ENCODE measurements at places on chromosomes 1 and 21.

- DNase-seq: no peak
These were observed 344.6 kb upstream of the LYPLAL1 start for GRCh38 chr1:218829097-218829496.

DNA sequence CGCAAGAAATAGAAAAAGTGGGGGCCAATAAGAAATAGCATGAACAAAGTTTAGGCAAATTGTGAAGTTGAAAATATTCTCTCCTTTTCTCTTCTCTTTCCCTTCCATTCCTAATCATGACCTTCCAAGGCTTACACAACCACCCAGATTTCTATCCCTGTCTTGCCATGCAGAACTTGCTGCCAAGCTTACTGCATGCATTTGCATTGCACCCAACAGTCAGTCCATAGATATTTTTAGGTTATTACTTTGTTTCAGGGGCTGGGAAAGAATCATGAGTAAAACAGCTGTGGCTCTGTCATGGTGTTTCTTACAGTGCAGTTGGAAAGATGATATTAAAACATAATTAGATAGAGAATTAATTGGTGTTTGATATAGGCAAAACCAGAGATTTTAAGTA, 219.4 kb downstream of the PTGER3 start:
- no peak for DNase-seq

DNA sequence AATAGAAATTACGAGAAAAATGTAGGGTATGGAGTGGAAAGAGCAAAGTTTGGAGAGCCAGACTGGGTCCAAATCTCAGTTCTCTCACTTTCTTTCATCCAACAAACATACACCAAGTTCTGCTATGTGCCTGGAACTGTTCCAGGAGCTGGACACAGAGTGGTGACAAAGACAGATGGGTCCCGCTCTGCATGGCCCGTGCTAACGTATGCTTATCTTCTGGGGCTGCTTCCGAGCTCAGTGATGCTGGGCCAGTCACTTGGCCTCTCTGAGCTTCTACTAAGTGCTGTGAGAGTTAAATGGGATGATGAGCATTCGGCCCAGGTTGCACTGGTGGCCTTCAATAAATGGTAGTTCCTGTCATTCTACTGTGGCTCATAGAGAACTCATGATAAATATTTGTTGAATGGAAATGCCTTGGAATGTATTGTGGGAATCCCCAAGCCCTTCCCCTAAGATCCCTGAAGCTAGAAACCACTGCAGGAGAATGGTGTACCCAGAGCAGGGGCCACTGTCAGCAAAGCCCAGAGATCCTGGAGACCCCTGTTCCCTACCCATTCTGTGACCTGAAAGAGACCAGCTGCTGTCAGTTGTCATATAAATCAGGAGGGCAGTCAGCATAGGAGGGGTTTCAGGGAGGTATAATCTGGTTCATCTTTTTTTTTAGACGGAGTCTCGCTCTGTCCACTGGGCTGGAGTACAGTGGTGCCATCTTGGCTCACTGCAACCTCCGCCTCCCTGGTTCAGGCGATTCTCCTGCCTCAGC, 3.8 kb downstream of the LEMD1 start:
- no peak for DNase-seq

DNA sequence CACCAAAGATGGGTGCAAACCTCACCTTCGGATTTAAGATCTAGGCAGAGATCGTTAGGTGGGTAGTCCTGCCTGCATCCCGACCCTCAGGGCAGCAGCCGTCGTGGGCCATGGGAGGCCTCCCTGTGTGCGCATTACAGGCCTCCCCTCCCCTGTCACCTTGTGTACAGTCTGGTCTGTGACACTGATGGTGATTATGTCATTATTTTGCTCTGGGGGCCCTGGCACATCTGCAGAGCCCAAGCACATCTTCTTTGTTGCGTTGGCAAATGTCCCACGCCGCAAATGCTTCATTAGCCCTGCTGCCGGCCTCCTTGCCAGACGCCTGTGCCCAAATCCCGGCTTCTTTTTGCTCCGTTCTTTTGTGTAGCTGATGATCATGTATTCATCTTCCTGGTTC, 31.7 kb downstream of the PROX1 start:
- no peak for DNase-seq

DNA sequence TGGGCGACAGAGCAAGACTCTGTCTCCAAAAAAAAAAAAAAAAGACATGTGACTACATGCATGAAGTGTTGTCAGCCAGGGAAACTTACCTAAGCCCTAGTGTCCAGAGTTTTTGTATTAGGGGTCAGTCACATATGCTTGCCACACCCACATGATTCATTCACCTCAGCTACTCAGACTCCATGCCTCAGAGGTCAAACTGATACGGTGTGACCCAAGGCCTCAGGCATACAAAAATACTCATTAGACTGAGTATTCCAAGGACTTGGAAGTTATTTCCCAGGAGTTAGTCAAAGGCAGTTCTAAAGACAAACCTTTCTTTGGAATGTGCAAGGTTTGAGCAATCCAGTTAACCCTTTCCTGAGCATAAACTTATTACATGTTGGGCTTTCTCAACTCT, 6.3 kb upstream of the TRIM33 start:
- no peak for DNase-seq

DNA sequence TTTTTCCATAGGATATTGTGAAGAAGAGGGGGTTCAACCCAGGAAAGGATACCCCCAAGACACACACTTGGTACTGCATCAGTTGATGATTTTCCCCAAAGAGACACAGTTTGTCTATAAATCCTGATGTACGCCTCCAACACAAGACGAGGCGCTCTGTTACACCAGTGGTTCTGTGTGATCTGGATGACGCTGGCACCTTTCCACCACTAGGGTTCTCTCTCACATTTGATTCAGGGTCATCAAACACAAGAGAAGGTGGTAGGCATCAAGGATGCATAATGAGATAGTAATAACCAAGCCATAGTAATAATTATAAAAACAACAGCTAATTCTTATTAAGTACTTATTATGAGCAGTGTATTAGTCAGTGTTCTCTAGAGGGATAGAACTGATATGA, 508.8 kb upstream of the ZP4 start:
- no peak for DNase-seq

DNA sequence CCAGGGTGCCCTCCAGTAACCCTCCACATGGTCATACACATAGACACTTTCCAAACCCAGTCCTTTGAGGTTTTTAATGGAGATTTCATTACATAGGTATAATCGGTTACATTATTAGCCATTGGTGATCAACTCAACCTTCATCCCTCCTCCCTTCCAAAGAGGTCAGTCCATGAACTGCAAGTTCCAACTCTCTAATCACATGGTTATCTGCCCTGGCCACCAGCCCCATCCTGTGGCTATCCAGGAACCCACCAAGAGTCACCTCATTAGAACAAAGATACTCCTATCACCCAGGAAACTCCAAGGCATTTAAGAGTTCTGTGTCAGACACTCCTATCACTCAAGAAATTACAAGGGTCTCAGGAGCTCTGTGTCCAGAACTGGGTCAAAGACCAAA, 12.2 kb downstream of the ATP1A4 start:
- no peak for DNase-seq

DNA sequence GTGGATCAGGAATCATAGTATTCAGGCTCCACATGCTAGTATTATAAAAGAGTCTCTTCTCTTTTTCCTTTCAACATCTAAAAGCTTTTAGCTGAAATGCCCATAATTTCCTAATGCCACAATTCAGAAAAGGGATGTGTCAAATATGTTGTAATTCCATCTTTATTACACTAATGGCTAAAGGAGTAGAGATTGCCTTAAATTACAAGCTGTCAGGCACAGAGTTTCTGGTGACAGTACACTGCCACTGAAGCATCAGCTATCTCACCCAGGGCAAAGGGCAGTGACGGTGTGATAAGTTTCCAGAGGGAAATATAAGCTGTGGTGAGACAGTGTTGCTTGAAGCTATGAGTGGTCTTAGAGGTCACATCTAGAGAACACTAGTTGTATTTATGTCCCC, 581.1 kb downstream of the KCNT2 start:
- DNase-seq: no peak

DNA sequence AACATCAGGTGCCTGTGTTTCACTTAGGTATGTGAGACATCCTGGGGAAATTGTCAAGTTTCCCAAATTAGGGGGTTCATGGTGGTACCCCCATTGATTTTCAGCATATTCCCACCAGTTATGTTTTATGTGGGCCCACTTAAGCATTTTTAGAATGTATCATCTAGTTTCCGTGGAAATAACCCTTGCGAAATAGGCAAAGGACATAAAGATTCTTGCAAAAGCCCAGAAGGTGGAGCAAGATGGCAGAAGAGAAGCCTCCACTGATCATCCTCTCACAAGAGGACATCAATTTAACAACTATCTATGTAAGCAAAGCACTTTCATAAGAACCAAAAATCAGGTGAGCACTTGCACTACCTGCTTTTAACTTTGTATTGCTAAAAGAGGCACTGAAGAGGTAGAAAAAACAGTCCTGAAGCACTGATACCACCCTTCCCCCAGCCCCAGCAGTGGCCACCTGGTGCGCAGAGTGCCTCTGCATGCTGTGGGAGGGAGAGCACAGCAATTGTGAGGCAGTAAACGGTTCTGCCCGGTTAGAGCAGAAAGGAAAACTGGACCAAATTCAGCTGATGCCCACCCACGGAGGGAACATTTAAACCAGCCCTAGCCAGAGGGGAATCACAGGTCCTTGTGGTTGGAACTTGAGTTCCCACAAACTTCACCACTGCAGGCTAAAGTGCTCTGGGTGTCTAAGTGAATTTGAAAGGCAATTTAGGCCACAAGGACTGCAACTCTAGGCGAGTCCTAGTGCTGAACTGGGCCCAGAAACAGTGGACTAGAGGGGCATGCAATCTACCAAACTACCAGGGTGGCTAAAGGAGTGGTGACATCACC, 23.2 kb downstream of the MCOLN2 start:
- DNase-seq: no peak

DNA sequence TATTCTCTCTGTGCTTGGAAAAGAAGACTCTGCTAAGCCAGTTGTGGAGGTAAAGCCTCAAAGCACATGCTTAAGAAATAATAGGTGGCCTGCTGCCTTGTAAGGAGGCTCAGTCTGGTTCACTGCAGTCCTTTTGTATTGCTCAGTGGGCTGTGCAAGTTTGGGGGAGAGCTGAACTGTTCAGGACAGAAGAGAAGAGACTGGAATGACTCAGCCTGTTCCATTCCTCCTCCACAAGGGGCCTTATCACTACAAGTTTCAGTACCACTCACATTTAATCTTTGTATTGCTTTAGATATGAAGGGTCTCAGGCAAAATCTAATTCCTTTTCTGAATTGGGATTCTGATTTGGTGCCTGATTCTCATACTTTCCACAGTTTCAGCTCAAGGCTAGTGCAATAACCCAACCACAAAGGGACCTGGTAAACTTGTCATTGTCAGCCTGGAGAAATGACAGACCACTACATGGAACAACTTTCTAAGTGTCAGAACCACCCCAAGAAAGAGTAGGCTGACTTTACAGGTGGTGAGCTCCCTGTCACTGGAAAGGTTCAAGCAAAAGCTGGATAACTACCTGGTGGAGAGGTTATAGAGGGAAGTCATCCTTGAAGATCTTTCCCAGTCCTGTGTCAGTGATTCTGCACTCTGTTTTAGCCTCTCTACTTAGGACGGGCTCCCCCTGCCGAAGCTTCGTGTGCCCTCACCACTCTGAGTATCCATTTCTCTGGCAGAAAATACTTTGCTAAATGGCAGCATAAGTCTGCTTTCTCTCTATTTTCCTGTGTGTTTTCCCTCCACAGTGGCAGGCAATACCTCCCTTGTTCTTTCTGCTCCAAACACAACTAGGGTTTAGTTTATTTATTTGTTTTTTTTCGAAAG, 162.9 kb upstream of the GJB5 start:
- DNase-seq: no peak

- no peak for DNase-seq
These were observed 84.0 kb downstream of the PBX1 start for GRCh38 chr1:164643018-164643417.

GRCh38 chr1:33610864-33611455, 138.5 kb downstream of the ZSCAN20 start:
- no peak for DNase-seq

GRCh38 chr1:84873366-84873765, 19.6 kb downstream of the LPAR3 start:
- no peak for DNase-seq

GRCh38 chr1:96515925-96516324, 205.7 kb upstream of the PTBP2 start:
- no peak for DNase-seq

GRCh38 chr21:17146426-17146825, 366.4 kb upstream of the CXADR start:
- no peak for DNase-seq

- DNase-seq: no peak
These were observed 109.7 kb upstream of the HP1BP3 start for GRCh38 chr1:20896826-20897225.

DNA sequence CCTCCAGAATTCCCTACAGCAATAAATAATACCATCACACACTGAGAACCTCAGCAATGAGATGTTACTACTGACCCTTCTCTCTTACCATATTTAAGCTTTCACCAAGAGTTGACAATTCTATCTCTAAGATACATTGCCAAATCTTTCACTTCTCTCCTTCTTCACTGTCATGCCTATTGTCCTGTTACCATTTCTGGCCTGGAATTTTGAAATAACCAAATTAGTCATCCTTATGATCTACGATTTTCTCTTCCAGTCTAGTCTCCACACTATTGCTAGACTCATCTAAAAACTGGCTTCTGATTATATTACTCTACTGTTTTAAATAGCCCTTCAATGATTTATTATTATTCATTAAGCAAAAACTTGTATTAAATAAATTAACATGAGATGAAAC, 656.1 kb upstream of the ADGRL4 start:
- no peak for DNase-seq

DNA sequence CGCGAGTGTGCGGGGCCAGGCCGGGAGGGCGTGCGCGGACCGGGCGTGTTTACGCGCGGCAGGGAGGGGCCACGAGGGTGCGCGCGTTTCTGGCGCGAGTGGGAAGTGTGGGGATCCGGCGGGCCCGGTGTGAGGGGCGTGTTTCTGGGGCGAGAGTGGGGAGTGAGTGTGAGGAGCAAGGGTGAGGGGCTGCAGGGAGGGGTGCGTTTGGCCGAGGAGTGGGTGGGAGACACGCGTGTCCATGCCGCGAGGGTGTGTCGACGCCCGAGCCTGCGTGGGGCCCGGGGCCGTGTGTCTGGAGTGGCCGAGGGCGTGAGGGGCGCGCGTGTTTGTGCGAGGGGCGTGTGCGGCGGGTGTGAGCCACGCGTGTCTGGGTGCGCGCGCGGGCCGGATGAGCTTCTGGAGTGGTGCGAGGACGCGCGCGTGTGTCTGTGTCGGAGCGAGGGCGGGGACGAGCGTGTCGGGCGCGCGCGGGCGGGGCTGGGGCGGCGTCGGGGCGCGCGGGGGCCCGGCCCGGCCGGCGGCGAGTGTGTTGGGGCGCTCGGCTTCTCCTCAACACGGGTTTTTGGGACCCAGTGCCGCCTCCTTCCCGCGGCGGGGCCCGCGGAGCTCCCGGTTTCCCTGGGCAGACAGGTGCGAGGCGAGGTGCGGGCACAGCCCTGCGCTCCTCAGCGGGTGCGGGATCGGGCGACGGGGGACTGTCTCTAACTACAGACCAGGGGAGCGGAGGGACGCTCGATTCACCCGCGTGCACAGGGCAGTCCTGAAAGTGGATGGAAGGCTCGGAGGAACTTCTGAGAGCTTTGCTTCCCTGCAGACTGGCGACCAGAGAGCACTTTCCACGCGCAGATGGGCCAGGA, 65.8 kb upstream of the VAMP3 start:
- no peak for DNase-seq

GRCh38 chr1:2049718-2050431, at the start of gene PRKCZ:
TSS of gene PRKCZ (plus strand) at chr1:2050411. CDS start at chr1:2050631, 220 bp downstream.
- DNase-seq: peak; percentile 91

Data from ureter (tissue), 1 donor.